Astrocyte (in vitro differentiated cells and primary cell): ENCODE measurements at places on chromosomes 4 and X.

DNA sequence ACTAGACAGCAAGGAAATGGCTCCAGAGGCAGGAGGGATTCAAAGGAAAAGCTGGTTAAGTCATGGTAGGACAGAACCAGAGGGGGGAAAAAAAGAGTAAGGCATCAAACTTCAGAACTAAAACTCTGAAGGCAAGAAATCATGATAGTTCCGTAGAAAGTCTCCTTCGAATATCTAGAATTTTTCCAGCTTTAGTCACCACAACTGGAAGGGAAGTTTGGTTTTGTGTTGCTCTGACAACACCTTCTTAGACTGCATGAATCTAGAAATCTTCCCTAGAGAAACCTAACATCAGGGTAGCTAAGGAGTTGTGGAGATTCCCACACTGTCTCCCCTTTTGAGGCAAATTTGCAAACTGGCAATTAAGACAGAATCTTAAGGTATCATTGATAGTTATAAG is 33.7 kb downstream of the AMMECR1 start:
- DNase-seq: peak; percentile 85

DNA sequence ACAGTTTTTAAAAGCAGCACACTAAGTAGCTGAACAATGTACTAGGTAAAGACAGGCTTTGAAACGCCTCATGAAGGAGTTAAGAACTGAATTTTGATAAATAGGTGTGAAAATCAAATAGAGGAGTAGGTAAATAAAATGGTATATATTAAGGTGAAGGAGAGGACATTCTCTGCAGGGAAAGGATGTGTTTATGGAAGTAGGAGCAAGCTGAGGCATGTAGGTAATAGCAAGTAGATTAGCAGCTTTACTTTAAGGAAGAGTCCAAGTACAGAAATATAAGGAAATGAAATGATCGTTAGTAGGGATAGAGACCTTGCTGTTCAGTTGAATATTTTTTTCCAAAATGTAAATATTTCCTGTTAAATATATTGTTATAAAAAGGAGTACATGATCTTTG is 12.5 kb downstream of the METAP1 start:
- DNase-seq: no peak

- DNase-seq: no peak
Observed at GRCh38 chr4:78018271-78019049, 38.7 kb upstream of the FRAS1 start.

- DNase-seq: no peak
Observed at GRCh38 chrX:41344053-41344452, 10.1 kb downstream of the DDX3X start.

- no peak for DNase-seq
Observed at GRCh38 chr4:172666711-172667368, 501.8 kb upstream of the GALNT7 start.

DNA sequence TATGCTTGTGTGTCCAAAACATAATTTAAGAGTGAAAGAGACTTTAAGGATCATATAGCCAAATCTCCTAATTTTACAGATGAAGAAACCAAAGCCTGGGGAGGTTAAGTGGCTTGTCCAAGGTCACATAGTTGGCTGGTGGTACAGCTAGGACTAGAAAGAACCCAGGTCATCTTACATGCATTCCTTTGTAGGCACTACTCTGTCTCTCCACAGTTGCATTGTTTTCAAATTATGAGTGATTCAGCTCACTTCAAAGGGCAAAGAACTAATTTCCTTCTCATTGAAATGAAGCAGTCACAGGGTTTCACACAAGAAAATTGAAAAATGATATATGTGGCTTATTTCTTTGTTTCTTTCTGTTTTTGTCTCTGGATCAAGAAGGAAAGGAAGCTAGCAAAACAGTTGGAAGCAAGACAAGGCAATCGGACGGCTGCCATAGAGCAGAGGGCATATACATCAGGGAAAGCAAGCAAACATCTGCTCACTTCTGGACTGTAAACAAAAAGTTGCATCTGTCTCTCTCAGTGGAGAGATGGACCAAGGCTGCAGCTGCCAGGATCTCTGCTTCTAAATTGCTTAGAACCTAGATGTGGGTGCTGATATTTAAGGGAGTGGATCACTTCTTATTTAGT is 107.5 kb upstream of the AMOT start:
- DNase-seq: no peak
